Midbrain (tissue), 1 donor: ENCODE measurements at places on chromosomes 6 and 20.

DNA sequence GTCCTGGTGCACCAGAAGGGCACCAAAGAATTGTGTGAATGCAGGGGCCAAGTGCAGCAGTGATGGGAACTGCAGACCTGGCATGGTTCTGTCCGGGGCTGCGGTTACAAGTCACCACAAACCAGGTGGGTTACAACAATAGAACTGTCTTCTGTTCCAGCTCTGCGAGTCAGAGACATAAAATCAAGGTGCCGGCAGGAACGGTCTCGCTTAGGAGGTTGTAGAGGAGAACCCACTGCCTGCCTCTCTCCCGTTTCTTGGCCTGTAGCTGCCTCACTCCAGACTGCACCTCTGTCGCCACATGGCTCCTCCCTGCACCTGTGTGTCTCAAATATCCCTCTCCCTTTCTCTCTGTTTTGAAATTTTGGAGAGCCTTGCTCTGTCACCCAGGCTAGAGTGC lies 143.3 kb downstream of the TAF4 start:
- DNase-seq, result no peak

DNA sequence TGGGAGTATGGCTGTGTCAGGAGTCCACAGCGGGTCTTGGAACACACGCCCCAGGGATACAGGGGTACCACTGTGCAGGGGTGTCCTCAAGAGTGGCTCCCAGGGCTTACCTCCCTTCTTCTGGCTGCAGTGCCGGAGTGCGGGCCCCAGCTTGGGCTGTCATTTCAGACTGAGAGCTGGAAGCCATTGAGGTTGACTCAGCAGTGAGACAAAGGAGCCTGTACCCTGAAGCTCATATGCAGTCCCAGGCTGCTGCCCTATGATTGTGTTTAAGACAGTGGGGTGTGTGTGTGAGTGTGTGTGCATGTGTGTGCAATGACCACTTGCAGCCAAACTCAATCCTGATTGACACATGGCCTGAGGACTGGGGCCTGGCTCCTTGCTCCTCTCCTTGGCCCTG lies 167.7 kb upstream of the AFDN start:
- no peak for DNase-seq

GRCh38 chr6:162056745-162057144 lies 670.8 kb downstream of the PRKN start:
- no peak for DNase-seq

DNA sequence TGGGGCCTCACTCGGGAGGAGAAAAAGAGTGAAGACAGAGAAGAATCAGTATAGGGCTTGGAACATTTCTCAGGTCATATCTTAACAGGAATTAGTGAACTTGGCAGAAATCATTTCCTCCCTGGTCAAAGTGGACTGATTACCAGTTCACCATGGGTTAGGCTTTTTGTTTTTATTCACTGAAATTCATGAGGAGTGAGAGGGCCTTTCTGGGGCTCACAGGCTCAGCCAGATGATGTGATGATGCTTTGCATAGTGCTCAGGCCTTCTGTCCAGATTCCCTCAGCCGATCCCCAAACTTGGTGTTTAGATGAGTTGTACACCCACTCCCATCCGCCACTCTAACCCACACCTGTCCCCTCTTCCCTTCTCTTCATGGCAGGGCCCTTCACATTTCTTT lies 32.5 kb downstream of the SRSF3 start:
- DNase-seq, result no peak
